ENCODE measurements at places on chromosomes 2 and 18.

DNA sequence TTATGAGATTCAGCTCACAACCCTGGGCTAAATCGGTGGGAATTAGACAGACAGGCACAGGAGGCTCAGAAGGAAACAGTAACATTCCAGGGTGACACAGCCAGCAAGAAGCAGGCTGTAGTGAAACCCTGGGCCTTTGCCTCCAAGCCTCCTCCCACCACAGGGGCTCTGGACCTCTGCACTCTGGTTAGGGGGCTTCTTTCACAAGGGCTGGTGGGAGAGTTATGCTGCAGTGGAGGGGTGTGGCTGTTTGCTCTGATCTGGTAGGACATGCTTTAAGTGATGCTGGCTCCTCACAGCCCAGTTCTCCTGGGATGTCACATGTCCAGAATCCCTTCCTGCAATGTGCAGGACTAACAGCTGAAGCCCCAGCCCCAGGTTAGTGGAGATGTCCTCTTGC, 109.9 kb downstream of the TGFA start:
- H3K4me3 ChIP-seq = no peak overlapping the region
- H3K4me1 ChIP-seq = no peaks in the 10 kb centered on the region
- no peaks in the 10 kb centered on the region for H3K36me3 ChIP-seq
- no peak overlapping the region for H3K27ac ChIP-seq

- no peaks in the 10 kb centered on the region for H3K36me3 ChIP-seq
- peaks cover 3% of the 10 kb centered on the region for H3K4me1 ChIP-seq
- no peak for DNase-seq
- no peak overlapping the region for H3K4me3 ChIP-seq
- no peaks in the 10 kb centered on the region for H3K27me3 ChIP-seq
- no peak overlapping the region for H3K27ac ChIP-seq
These were observed 55.8 kb downstream of the SLC8A1 start for GRCh38 chr2:40396124-40396523.

- no peaks in the 10 kb centered on the region for H3K36me3 ChIP-seq
- no peak overlapping the region for H3K4me3 ChIP-seq
These were observed 119.0 kb upstream of the CYRIA start for GRCh38 chr2:16784652-16785051.

DNA sequence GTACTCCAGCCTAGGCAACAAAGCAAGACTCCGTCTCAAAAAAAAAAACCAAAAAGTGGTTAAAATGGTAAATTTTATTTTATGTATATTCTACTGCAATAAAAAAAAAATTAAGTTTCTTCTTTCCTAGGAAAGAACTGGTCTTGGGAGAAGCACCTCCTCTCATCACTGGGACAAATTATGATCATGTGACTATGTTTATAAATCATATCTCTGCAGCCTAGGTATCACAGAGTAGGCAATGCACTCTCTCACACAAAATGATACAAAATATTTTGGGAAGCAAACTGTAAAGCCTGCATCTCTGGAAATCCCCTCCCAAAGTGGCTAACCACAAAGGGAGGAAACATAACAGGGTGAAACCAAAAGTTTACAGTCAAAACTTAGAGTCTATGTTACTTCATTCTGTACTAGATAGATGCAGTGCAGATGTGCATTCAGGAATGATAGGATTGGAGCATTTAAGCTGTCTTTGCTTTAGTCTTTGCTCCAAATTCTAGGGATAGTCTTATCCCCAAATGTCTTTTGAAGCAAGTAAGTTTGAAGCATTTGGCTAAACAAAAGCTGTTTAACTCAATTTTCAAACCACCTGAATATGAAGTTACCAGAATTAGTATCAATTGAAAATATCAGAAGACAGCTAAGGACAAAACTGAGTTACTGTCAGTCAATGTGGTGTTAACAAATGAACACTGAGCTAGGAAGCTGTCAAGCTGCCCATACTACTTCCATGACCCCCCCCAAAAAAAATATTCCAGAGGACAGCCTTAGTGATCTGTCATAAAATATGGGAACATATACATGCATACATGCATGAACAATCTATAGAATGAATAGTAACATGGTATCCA, 21.1 kb upstream of the MALT1 start:
- H3K4me3 ChIP-seq = no peak overlapping the region
- H3K27me3 ChIP-seq = no peaks in the 10 kb centered on the region
- H3K27ac ChIP-seq = no peak overlapping the region
- peaks cover 8% of the 10 kb centered on the region for H3K4me1 ChIP-seq

- no peak overlapping the region for H3K27ac ChIP-seq
- DNase-seq = no peak
These were observed 13.2 kb downstream of the USP40 start for GRCh38 chr2:233553366-233553765.

GRCh38 chr18:49874238-49874637, 60.9 kb upstream of the ACAA2 start:
- no peak overlapping the region for H3K4me3 ChIP-seq
- no peaks in the 10 kb centered on the region for H3K27me3 ChIP-seq
- peaks cover 7% of the 10 kb centered on the region for H3K36me3 ChIP-seq
- no peak overlapping the region for H3K27ac ChIP-seq
- no peak for DNase-seq

DNA sequence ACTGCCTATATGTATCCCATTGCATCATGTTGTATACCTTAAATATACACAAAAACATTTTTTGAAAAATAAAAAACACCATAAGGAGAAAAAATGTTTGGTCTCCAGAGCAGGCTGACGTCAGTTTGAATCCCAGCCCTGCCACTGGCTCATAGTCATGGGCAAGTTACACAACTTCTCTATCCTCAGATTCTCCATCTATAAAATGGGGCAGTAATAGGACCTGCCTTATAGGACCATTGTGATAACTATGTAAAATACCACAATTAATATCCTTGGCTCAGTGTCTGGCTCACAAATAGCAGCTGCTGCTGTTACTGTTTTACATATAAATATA, 135.6 kb downstream of the SMAD7 start:
- H3K4me1 ChIP-seq = peaks cover 15% of the 10 kb centered on the region
- H3K27me3 ChIP-seq = no peaks in the 10 kb centered on the region
- no peak overlapping the region for H3K27ac ChIP-seq
- no peaks in the 10 kb centered on the region for H3K36me3 ChIP-seq
- DNase-seq = no peak
- no peak overlapping the region for H3K4me3 ChIP-seq

DNA sequence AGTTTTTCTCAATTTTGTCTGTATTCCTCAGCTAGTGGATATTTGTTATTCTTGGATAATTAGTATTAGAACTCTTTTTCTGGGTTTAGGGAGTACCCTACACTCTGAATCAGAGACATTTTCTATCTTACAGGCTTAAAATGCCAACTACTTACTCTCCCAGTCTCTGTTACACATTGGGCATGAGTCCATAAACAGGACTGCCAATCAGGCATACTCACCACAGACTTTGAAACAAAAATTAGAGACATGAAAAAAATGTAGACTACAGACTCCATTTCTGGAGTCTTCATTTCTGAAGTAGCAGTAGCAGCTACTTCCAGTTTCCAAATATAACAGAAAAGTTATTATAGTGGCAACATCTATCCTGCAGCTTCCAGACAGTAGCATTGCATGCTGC, 279.7 kb downstream of the MBD5 start:
- no peak overlapping the region for H3K27ac ChIP-seq
- H3K27me3 ChIP-seq = no peaks in the 10 kb centered on the region
- H3K4me1 ChIP-seq = no peaks in the 10 kb centered on the region
- DNase-seq = no peak
- no peak overlapping the region for H3K4me3 ChIP-seq

- H3K4me3 ChIP-seq = no peak overlapping the region
- peaks cover 22% of the 10 kb centered on the region for H3K4me1 ChIP-seq
- H3K27ac ChIP-seq = no peak overlapping the region
- no peaks in the 10 kb centered on the region for H3K27me3 ChIP-seq
- no peak for DNase-seq
These were observed 152.6 kb downstream of the COL6A3 start for GRCh38 chr2:237261327-237261726.

DNA sequence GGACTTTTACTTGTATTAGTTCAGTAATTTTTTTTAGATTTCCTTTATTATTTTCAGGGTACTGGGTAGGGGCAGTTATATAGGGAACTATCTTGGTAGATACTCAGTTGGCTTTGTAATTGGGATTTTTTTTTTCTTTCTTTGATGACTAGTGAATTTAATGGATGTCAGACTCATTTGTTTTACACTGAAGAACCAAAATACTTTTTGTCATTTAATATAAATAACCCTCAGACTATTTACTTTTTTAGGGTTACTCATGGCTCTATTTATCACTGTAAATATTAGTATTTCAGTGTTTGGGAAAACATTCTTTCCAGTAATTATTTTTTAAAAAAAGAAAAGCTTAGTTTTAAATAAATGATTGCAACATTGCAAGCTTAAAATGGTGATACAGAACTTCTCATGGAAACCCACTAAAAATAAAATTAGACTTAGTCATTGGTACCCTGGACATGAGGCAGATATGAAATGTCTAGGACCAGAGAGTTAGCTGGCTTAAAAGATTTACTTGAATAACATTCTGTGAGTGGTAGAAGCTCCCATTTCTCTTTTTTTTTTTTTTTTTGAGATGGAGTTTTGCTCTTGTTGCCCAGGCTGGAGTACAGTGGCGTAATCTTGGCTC, 74.4 kb upstream of the CYP20A1 start:
- H3K4me3 ChIP-seq = no peak overlapping the region
- no peak for DNase-seq
- H3K36me3 ChIP-seq = peaks cover 70% of the 10 kb centered on the region
- no peaks in the 10 kb centered on the region for H3K27me3 ChIP-seq

DNA sequence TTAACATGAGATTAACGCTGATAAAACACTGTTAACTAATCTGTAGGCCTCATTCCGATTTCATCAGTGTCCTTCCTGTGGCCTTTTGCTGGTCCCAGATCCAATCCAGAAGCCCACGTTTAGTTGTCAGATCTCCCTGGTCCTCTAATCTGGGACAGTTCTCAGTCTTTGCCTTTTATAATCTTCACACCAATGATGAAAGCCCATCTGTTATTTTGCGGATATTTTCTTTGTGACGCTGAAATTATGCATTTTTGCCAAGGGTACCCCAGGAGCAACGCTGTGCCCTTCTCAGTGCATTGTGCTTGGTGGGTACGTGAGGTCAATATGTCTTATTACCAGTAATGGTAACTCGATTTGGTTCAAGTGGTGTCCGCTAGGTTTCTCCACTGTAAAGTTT, 51.1 kb downstream of the COPS8 start:
- no peak overlapping the region for H3K27ac ChIP-seq
- no peaks in the 10 kb centered on the region for H3K36me3 ChIP-seq
- no peaks in the 10 kb centered on the region for H3K4me1 ChIP-seq
- no peak for DNase-seq
- H3K4me3 ChIP-seq = no peak overlapping the region
- H3K27me3 ChIP-seq = no peaks in the 10 kb centered on the region

GRCh38 chr18:79955302-79956075, 4.0 kb upstream of the SLC66A2 start:
- H3K4me3 ChIP-seq = no peak overlapping the region
- DNase-seq = no peak
- no peaks in the 10 kb centered on the region for H3K36me3 ChIP-seq
- no peak overlapping the region for H3K27ac ChIP-seq
- no peaks in the 10 kb centered on the region for H3K4me1 ChIP-seq
- no peaks in the 10 kb centered on the region for H3K27me3 ChIP-seq

DNA sequence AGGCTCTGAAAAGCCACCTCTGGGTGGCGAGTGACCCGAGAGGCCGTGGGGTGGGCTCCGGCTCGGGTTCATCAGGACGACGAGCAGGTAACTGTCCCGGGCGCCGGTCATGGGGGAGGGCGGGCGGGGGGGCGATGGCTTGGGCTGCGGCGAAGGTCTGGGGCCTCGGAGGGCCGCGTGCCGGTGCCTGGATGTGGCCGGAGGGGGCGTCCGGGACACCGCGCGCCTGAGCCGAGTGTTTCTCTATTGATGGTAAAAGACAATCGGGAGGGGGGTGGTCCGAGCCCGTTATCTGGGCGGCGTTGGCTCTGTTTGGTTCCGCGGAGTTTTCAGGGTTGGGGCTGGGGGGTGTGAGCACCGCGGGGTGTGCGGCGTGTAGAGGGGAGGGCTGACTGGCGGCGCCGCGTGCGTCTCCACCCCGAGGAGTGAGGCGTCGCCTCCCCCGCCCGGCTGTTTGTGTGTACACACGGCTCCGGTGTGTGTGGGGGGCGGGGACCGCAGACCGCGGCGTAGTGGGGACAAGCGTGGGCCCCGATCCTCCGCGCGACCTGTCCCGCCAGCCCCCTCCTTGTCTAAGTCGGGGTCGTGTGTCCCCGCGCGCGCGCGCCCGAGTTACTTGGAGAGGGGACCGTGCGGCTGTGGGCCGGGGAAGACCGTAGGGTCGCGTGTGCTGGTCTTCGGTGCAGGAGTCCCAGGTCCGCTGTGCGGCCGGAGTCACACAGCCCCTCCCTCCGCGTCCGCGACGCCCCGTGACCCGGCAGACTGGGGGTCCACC, 1.6 kb downstream of the CTIF start:
- peak; percentile 54 for DNase-seq
- H3K4me1 ChIP-seq = peaks cover 25% of the 10 kb centered on the region
- peak overlapping the region; percentile 40 for H3K4me3 ChIP-seq
- H3K27me3 ChIP-seq = no peaks in the 10 kb centered on the region
- H3K27ac ChIP-seq = peak overlapping the region; percentile 76

DNA sequence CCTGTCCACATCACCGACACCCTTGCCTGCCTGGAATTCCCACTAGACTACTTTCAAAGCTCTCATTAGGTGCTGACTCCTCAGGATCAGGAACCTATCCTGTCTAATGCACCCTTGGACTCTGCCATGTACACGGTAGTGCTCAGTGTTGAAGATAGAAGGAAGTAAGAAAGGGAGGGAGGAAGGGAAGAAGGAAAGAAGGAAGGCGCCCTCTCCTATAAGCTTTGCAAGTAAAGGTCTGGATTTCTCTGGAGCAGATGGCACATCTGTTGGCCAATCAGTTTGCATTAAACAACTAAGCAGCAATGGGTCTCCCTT, 45.3 kb downstream of the SCTR start:
- no peak overlapping the region for H3K4me3 ChIP-seq
- no peaks in the 10 kb centered on the region for H3K4me1 ChIP-seq
- H3K36me3 ChIP-seq = no peaks in the 10 kb centered on the region

GRCh38 chr2:166167449-166167848, 39.6 kb upstream of the SCN1A start:
- no peaks in the 10 kb centered on the region for H3K36me3 ChIP-seq
- DNase-seq = no peak
- H3K4me3 ChIP-seq = no peak overlapping the region
- no peak overlapping the region for H3K27ac ChIP-seq
- H3K27me3 ChIP-seq = no peaks in the 10 kb centered on the region
- H3K4me1 ChIP-seq = no peaks in the 10 kb centered on the region

GRCh38 chr18:36402765-36403396, 105.4 kb downstream of the FHOD3 start:
- H3K36me3 ChIP-seq = no peaks in the 10 kb centered on the region
- no peaks in the 10 kb centered on the region for H3K4me1 ChIP-seq
- H3K27ac ChIP-seq = no peak overlapping the region
- H3K27me3 ChIP-seq = no peaks in the 10 kb centered on the region
- DNase-seq = peak; percentile 74

DNA sequence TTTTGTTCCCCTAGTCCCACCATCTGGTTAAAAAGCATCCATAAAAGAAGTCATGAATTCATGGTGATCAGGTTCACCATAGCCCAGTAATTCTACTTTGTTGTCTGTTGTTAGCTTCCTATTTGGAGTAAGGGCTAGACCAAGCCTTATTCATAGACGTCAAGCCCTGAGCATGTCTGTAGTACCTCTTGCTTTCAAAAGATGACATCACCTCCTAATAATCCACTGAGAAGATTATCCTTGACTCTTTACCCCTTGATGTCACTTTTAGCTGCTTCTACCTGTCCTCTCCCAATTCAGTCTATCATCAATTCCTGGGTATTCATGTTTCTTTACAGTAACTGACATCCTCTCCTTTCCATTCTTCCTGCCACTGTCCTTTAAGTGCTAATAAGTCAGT, 90.1 kb downstream of the EML6 start:
- DNase-seq = no peak
- no peaks in the 10 kb centered on the region for H3K27me3 ChIP-seq
- no peaks in the 10 kb centered on the region for H3K4me1 ChIP-seq

Data from tibial nerve (tissue), 4 donors.